Breast epithelium (tissue), 4 donors: ENCODE measurements at places on chromosomes 12 and 14. TPM values are rescaled to one million over a fixed set of nuclear protein-coding genes. Genes with fewer than 3 reads are reported as not detected.
A peak's percentile ranks its signal among the peaks of the same experiment; 100 is the strongest.

The PCED1B gene
- total RNA-seq, result 6.2 TPM

The NTF3 gene
- 1.3 TPM for total RNA-seq

The RIPK3 gene
- total RNA-seq, result 10.7 TPM

The ERC1 gene
- 63.4 TPM for total RNA-seq

The KRT75 gene
- not detected for total RNA-seq

The TMEM116 gene
- total RNA-seq, result 29.8 TPM

The ZNF140 gene
- total RNA-seq, result 9.3 TPM

The PSMB5 gene
- 120 TPM for total RNA-seq

GRCh38 chr12:15116086-15116485 is 105.1 kb downstream of the RERG start:
- no peak for DNase-seq

- no peak for DNase-seq
These were observed 29.5 kb downstream of the ACTN1 start for GRCh38 chr14:68949601-68949965.

- DNase-seq, result no peak
These were observed 59.7 kb downstream of the PRIMA1 start for GRCh38 chr14:93728651-93729016.

GRCh38 chr14:103315351-103315911 is 18.6 kb upstream of the EIF5 start:
- DNase-seq, result peak; percentile 82

GRCh38 chr14:26255213-26255612 is 342.6 kb downstream of the NOVA1 start:
- no peak for DNase-seq

DNA sequence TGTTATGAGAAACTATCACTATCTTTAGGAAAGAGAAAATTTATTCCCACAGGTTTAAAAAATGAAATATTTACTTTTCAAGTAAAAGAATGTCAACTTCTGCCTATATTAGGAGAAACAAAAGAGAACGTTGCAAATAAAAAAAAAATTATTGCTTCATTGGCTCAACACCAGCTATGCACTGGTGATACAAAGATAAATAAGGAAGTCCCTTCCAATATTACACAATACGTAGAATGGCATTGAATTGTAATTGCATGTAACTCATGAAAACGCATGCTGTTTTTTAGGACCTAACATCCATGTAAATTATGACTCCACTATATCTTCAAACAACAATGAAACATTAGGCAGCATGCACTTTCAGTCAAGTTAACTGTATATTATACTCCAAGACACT is 56.4 kb upstream of the RERGL start:
- no peak for DNase-seq

- DNase-seq, result no peak
These were observed 45.1 kb downstream of the ARID2 start for GRCh38 chr12:45774508-45775162.

- no peak for DNase-seq
These were observed 160.1 kb downstream of the SRGAP1 start for GRCh38 chr12:64004641-64005040.

DNA sequence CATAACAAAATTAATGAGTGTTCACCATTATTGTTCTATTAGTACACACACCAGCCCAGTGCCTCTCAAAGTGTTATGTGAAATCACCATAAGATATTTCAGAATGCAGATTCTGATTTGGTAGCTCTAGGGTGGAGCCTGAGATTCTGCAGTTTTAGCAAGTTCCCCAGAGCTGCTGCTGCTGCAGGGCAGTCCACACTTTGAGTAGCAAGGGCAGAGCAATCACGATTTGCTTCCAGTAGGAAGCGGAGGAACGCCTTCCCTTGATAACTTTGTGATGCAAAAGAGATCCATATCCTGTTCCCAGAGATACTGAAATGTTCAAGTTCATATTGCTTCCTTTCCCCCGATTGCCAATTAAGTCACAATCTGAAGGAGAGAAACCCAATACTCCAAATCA is 57.9 kb downstream of the SLC17A8 start:
- DNase-seq, result no peak

DNA sequence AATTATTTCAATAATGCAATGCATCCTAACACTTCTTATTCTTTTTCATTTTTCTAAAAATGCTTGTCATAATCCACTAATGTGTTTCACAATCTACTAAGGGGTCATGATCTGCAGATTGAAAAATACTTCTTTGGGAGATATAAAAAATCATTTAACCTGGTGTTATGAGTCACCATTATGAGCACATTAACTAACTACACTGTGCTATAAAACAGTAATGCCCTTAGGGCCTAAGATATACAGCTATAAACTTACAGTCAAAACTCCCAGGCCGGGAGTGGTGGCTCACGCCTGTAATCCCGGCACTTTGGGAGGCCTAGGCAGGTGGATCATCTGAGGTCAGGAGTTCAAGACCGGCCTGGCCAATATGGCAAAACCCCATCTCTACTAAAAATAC is 14.2 kb downstream of the ATXN2 start:
- DNase-seq, result no peak

- DNase-seq, result no peak
These were observed 160.4 kb downstream of the EFCAB11 start for GRCh38 chr14:89794096-89794495.

GRCh38 chr12:240566-240965 is 22.1 kb downstream of the SLC6A13 start:
- DNase-seq, result no peak

- no peak for DNase-seq
These were observed 92.3 kb upstream of the ARID2 start for GRCh38 chr12:45637242-45637641.

DNA sequence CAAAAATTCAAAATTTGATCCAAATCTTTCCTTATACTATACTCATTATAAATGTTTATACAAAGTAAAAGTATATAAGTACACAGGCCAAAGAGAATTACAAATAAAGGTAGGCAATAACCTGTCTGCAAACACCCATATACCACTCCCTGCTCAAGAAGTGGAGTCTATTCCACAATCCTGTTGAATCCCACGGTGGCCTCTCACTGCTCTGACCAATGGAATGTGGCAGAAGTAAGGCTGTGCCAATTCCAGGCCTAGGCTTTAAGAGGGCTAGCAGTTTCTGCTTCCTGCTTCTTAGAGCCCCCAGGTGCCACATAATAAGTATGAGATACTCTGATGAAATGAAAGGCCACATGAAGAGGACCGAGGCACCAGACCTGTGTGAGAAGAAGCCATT is 79.8 kb upstream of the CFL2 start:
- DNase-seq, result no peak

DNA sequence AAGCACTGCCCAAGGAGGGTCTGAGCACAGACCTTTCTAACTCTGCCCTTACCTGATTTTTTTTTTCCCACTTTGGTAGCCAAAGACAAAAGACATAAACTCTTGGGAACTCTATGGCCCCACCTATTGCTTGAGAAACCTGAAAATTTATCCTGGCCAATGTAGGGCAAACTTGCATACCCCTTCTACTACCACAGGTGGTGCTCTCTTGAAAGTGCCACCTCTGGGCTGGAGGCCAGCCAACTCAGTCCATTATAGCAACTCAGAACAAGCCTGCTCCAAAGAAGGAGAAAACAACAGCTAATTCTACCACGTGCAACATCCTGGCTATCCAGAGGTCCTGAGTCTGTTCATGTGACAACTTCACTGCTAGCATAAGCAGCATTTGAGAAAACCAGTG is 55.7 kb upstream of the ABCD2 start:
- DNase-seq, result no peak

GRCh38 chr12:67650388-67651131 is 2.0 kb downstream of the DYRK2 start:
- DNase-seq, result no peak

GRCh38 chr12:13547283-13547682 is 350.8 kb downstream of the EMP1 start:
- DNase-seq, result no peak

DNA sequence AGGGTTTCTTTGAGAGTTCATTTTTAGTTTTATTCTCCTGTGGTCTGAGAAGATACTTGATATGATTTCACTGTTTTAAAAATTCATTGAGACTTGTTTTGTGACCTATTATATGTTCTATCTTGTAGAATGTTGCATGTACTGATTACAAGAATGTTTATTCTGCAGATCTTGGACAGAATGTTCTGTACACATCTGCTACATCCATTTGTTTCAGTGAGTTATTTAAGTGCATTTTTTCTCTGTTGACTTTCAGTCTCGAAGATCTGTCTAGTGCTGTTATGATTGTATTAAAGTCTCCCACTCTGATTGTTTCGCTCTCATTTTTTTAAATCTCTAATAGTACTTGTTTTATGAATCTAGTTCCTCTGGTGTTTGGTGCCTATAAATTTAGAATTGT is 1319.8 kb downstream of the TMEM121 start:
- DNase-seq, result no peak

DNA sequence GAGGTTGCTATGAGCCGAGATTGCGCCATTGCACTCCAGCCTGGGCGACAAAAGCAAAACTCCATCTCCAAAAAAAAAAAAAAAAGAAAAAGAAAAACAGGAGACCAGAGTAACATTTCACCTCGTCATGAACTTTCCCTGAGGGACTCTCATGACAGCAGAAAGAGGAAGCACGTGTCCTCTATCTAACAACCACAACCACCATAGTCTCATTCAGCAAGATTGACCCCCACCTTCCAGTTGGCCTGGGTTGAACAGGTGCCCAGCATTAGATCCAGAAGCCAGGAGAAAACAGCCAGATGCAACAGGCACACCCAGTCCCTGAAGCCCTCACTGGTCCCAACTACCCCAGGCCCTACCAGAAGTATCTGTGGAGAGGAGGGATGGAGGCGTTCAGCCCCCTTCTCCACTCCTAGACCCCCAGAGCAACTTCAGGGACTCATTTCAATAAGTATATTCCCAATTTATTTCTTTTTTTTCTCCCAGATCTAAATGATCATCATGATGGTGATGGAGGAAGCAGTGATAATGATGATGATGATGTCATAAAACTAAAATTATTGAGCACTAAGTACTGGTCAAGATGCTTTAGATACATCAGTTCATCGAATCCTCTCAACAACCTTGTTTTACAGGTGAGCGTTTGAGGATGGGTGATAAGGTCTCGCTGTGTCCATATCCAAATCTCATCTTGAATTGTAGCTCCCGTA is 235.0 kb downstream of the EFCAB11 start:
- no peak for DNase-seq

GRCh38 chr12:113802000-113802749 is 163.9 kb downstream of the RBM19 start:
- no peak for DNase-seq

GRCh38 chr14:94691660-94692034 is 78.3 kb downstream of the GSC start:
- DNase-seq, result no peak

GRCh38 chr12:34107781-34108404 is 85.6 kb downstream of the ALG10 start:
- DNase-seq, result no peak

- no peak for DNase-seq
These were observed 64.5 kb upstream of the GTF2A1 start for GRCh38 chr14:81285245-81285644.
